ENCODE measurements at places on chromosomes 5 and 9.

DNA sequence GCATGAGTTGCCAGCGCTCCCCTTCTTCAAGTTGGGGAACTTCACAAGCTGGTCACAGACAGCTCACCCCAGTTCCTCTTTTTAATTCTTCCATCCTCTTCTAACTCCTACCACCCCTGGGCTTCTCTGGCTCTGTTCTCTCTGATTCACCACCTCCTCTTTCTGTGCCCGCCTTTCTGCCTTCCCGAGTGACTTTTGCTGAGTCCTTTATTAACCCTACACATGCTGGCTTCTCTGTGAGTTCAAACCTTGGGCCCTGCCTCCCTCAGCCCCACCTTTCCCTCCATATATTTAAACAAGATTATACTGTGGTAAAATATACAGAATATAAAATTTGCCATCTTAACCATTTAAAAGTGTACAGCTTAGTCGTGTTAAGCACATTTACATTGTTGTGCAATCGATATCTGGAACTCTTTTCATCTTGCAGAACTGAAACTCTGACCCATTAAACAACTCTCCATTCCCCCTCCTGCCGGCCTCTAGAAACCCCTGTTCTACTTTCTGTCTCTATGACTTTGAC is 32.0 kb downstream of the SLC46A2 start:
- DNase-seq = peak; percentile 57

DNA sequence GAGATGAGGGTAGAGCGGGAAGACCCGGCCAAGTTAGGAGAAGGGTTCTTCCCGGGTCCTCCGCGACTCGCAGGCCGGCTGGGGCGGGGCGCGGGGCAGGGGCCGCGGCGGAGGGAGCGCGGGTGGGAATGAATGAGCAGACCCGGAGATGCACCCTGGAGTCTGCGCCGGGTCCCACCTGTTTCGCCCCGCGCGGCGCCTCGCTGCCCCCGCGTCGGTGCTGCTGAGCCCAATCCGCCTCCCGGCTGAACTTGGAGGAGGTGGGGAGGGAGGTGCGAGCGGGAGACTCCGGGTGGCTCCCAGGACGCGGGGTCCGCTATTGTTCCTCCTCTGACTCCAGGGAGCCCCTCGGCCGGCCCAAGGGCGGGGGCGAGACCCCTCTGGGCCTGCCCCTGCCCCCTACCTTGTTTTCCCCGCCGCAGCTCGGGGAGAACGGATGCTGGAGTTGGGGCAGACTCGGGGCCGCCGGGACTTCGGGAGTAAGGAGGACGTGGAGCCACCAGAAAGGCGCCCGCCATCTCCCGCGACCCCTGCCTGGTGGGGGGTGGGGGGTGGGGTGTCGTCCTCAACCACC is 659 bp downstream of the RAI14 start:
- DNase-seq = peak; percentile 4

GRCh38 chr5:167987490-167988280 is 303.8 kb upstream of the WWC1 start:
- DNase-seq = no peak

DNA sequence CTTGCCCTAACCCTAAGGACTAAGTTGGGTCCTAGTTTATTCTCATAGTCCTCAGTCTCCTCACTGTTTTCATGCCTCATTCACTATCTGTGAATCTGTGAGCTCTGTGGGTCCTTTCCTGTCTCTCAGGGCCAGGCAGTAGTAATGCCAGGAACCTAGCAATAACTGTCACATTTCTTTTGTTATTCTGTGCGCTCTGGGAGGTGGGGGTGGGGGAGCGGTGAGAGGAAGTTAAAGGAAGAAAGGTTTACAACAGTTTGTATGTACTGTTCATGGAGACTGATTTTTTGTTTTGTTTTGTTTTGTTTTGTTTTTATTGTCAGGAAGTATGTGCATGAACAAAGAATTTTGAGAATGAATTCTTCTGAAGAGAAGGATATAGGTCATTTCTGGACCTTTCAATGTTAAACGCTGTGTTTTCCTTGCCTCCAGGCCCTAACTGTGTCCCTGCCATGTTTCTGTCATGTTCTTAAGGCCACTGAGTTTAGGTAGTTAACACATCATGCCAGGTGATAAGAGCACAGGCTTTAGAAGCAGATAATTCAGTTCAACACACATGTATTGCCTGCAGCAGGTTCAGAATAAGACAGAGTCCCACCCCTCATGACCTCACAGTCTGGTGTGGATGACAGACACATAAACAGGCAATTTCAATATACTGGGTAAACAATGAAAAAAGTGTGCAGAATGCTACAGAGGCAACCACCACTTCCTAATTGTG is 13.3 kb upstream of the FEM1C start:
- peak; percentile 18 for DNase-seq

DNA sequence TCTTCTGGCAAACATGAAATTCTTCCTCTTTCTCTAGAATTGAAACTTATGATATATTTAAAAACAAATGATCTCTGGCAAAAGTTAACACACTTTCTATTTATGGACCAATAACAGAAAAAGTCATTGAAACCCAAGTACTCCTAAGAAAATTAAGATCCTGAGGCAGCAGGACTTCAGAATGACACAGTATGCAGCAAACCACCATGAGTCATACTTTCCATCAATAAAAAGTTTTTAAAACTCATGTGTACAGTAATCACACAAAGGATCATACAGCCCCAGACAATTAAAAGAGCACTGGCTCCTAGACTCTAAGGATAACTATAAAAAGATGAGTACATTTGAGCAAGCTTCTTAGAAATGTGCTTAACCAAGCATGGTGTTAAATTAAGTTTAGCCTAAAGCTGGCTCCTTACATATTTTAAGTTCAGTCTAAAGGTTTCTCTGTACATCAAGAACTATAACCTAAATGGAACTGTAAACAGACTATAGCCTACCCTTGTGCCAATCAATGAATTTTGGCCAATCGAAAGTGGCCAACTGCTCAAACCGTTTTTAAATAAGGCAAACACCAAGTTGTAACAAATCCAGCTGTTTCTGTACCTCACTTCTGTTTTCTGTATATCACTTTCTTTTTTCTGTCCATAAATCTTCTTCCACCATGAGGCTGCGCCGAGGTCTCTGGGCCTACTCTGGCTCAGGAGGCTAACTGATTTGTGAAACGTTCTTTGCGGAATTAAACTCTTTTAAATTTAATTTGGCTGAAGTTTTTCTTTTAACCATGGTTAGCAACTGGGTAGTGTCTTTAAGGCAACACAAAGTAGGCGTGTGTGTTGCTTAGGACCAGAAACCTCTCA is 232.1 kb upstream of the PIK3R1 start:
- peak; percentile 29 for DNase-seq

DNA sequence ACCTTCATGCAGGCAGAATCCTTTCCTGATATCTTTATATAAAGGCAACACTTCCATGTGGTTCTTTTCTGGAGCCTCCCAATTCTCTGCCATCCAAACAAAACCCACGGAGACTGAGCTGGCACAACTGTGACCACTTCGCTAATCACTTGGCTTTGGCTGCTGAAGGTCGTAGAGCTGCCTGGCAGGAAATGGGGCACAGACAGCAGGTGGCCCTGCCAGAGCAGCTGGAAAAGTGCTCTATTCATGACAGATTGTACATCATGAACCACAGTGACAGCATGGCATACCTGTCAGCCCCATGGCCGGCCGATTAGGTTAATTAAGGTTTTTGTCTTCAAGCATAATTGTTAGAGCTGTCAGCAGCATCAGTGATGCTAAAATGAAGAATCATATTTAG is 141.9 kb upstream of the ANKRD55 start:
- DNase-seq = no peak

DNA sequence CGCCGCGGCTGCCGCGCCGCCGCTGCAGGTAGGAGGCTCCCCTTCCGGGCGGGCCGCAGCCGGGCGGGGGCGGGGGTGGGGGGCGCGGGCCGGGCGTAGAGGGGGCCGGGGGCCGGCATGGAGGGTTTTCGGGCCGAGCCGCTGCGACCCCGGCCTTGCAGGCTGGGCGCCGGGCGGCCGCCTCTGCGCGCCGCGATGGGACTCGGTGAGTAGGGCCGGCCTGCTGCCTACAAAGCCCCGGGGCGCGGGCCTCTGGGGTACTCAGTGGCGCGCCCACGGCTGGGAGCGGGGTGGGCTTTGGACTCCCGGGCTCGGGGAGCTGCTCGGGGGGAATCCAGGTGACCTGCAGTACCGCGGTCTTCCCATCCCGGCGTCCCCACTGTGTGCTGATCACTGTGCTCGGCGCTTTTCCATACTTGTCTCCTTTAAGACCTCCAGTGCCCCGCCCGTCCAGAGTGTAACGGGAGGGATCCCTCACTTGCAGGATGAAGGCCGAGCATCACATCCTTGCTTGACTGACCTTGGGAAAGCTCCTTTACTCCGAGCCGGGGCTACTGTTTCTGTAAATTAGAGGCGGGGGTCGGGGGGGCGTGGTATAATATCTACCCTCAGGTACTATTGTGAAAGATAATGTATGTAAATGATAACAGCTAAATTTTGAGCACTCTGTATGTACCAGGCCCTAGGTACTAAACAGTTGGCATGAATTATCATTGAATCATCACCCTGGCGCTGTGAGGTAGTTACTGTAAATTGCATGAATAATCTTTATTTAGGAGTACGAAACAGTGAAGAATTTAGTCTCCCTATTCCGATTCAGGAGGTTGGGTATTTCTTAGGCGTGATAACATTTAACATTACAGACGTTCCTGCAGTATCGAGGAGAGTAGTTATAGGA is 672 bp downstream of the MSANTD3 start:
- DNase-seq = peak; percentile 76

DNA sequence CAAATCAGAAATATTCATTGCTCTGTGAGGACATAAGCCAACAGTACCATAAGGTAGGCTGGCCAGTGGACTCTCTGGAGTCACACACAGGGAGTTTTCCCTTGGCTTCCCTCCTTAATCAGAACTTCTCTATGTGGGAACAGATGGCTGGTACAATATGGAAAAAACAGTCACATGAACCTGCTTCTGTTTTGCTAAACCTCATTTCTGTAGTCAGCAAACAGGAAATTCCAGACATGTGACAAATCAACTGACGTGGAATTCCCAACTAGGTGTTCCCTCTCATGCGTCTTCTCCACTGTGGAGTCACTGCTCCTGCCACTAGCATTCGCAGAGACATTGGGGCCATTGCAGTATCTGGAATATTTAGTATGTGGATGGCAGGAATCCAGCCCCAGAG is 617.6 kb downstream of the KIF4B start:
- no peak for DNase-seq

GRCh38 chr9:37636511-37637448 is 14.0 kb upstream of the FRMPD1 start:
- DNase-seq = no peak

GRCh38 chr9:96513622-96514021 is 63.7 kb downstream of the HABP4 start:
- no peak for DNase-seq

DNA sequence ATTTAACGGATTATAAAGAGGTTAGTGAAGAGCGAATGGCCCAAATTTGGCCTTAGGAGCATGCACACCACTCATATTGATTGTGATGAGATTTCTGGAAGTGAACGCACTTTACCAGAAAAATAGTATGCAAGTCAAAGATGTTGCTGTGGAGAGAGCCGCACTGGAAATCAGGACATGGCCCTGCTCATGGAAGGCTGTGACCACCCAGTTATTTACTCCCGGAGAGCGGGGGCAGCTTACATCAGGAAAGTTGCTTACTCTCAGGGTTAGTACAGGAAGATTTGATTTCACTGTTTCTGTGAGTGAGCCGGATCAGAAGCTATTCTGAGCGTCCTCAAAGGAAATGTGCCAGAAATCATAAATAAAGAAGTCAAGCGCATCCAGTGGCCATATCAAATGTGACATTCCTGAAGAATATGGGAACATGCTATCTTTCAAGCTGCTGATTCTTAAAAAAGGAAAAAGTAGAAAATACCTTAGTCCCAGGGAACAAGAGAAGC is 42.9 kb upstream of the STRBP start:
- DNase-seq = no peak

DNA sequence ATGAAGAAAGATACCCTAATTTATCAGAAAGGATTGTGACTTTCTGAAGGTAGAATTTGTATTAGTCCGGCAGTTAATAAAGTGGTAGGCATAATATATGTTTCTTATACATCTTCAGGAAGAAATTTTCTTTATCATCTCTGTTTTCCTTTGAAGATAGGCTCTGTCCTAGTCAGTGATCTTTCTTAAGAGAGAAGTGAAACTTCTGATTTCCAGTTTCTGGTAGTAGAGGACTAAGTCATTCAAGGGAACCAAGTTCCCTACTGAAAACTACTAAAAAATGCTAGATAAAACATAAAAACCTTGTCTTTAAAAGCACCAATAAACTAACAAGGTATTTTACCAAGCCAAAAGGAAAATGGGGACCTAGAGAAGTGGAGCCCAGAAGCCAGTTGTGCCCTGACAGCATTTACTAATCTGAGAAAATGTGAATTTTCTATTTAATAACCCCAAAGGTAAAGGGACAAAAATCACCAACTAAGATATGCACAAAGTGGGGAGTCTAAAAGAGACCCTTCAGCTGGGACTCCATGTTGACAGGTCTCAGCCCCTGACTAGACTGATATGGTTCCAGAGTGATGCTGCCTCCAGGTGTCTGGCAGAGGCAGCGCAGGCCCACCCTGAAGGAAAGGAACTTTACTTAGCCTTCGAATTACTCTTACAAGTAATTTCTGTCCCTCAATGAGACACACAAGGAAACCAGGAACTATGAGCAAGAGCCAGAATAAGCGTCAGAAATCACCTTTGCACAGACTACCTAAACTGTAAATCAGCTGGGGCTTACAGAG is 72.7 kb downstream of the FAM78A start:
- DNase-seq = peak; percentile 34

GRCh38 chr5:57172466-57173318 is 1.2 kb upstream of the GPBP1 start:
- peak; percentile 74 for DNase-seq

GRCh38 chr5:123007754-123008153 is 28.8 kb downstream of the PPIC start:
- DNase-seq = no peak

DNA sequence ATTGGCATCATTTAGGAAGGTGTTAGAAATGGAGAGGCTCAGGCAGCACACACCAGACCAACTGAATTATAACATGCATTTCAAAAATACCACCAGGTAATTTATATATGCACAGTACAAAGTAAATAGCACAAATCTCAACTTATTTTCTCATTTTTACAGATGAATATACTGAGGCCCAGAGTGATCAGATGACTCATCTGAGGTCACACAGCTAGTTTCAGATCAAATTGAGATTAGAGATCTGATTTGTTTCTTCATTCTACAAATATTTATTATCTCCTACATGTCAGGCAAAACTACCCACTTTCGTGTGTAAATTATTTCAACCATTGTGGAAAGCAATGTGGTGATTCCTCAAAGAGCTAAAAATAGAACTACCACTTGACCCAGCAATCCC is 507.1 kb downstream of the TLE4 start:
- no peak for DNase-seq

DNA sequence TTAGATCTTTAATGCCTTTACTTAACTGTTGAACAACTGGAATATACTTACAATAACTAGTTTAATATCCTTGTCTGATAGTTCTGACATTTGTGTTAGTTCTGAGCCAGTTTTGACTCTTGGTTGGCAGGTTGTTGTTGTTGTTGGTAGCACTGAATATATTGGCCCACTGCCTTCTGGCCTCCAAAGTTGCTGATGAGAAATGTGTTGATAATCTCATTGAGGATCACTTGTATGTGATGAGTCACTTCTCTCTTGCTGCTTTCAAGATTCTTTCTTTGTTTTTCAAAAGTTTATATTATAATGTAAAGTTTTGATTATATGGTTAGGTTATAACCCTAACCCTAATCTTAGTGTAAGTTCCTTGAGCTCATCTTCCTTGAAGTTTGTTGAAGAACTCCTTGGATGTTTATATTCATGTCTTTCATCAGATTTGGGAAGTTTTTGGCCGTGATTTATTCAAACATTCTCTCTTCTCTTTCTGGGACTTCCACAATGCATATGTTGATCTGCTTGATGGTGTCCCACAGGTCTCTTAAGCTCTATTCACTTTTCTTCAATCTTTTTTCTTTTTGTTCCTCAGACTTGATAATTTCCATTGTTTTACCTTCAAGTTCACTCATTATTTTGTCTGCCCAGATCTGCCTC is 149.7 kb downstream of the FGF18 start:
- no peak for DNase-seq
